SJSA1 (cell line): ENCODE measurements at places on chromosomes 3 and 15.

DNA sequence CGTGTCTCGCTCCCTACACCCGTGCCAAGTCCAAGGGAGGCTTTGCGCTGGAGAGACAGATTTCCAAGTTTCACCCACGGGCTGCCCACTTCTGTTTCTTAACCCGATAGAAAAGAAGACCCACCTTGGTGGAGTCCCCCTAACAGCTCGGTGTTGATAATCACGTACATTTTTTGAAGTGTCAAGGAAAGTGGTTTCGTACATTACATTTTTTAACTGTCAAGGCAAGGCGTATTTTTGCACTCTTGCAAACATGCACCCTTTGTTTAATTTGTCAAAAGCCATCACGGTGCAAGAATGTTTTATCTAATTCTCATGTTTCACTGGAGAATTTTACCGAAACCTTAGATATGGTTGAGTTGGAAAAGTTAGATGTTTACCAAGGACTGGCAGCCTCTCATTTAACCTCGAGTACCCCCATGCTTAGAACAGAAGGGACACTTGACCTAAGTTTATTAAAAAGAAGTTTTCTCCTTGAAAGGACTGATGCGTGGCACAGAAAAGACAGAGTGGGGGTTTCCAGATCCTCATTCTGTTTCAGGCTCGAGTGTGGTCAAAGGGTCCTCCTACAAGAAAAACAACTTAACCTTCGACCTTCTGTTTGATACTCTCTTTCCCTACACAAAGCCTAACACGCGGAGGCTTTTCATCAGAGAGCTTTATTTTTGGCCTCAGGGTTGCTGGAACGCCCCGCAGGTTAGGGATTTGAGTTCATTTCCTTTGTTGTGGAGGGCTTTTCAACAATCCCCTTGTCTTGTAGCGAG lies 882 bp downstream of the GXYLT2 start:
- peak; percentile 39 for DNase-seq

DNA sequence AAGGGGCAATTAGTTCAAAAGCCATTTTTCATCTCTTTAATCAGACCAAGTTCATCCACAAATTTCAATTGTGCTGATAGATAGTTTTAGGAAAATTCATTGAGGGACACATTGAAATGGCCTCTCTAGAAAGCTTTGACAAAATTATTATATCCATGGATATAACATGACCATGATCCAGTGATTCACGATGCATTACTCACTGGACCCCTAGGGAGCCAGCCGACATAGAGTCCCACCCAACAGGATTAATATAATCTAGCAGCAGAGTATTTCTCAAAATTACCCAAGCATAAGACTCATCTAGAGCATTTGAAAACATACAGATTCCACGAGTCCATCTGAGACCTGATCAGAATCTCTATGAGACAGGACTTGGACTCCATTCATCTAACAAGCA lies 100.3 kb downstream of the FRMD5 start:
- no peak for DNase-seq

DNA sequence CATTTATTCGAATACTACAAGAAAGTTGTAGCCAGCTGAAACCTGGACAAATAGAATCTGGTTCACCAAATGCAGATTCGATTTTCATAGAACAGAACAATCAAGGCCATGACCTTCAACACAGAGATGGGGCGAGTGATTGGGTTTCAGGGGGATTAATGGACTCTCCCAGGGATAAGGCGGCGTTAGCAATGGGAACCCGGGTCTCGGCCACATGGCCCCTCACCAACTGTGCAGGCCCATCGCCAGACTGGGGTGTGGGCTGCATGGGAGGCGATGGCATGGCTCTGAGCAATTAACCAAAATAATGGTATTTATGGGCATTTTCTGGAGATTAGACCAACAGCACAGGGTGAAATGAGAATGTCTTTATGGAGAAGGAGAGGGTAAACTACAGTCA lies 34.2 kb downstream of the VGLL4 start:
- no peak for DNase-seq

DNA sequence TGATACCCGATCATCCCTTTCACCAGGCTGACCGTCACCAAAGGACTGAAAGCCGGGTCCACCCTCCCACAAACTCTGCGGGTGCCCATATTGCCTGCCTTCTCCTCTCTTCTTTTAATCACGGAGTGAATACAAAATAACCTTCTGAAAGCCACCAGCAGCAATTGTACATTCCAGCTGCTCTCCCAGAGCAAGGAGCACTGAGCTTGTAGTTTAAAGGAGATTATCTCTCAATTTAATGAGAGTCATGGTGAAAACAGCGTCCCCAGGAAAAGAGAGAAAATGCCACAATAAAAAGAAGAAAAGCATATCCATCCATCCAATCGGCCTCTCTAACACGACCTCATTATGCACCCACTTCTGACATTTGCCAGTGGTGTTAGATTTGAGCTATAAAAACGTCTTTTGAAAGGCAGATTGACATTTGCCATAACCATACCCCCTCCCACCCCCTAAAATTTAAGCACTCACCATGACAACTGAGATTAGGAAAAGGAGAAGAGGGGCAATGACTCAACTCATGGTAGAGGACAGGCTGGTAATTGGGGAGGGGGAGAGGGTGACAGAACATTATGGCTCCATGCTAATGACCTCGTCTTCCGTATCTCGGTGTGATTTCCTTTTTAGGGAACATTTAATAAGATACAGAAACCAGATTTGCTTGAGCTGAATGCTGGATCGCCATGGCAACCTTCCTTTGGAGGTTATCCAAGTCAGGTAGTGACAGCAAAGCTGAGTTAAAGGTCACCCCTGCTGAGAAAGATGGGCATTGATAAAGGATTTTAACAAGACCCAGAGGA lies 106.2 kb downstream of the ST8SIA2 start:
- DNase-seq, result no peak

DNA sequence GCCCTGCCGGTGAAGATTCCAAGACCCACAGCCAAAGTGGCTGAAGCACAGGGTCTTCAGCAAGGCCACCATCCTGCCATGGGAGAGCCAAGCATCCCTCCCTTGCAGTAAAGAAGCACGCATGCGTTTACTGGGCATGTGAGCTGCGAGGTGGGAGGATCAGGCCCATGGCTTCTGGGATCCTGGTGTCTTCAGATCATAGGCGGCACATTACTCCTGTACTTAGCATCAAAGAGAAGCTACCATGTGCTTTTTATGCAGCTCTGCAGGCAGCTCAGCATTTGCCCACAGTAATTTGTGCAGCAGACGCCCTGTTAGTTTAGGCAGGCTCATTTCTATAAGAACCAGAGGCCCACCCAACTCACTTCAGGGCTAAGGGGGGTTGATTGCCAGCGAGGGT lies 45.7 kb downstream of the IDH2 start:
- no peak for DNase-seq
